GM13977 (cell line): ENCODE measurements at places on chromosomes 5 and 9.

DNA sequence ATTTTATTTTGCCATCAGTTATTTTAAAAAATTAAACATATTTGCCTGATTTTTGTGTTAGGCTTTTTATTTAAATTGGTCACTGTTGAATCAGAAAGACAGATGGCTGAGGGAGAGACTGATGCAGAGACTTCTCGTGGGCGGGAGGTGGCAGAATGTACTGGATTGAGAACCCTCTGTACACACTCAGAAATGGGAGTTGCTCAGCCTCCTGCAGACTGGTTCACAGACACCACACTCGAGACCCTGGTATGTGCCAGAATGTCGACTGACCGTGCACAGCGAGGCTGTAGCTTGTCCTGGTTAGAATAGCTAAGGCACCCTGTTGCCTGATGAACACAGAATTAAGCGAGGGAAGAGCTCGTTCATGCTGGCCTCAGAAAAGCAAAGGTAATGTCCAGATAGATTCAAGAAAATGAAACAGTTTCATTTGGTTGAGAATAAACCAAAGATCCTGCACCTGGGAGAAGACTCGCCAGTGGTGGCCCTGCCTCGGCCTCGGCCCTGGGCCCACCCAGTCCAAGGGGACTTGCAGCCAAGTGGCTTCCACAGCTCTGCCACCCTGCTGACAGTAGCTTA is 71.3 kb upstream of the OTULINL start:
- DNase-seq = no peak

DNA sequence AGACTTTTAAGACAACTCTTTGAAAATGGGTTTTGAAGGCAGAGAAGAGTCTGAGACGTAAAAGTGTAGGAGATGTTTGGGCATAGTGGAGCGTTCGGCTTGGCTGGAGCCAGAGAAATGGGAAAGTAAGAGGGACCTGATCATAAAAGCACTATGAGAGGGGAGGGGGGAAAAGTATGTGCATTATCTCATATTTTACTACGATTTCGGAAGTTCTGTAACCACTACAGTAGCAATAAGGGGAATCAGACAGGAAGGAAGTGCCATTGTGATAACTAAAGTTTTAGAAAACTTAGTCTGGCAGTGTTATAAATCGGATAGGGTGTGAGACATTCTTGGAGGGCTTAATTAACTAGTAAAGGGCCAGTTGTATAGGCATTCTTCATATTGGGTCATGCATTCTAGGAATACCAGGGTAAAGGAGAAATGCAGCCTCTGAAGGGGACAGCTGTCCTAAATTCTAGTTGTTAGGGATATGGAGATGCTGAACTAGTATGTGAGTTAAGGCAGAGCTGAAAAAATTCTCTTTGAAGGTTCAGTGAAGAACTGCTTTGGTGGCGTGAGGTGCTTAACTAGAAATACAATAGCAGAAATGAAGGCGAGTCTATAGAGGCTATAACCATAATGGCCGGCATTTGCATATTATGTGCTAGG is 83.8 kb upstream of the FREM1 start:
- no peak for DNase-seq

GRCh38 chr5:17511775-17512325 is 6.3 kb upstream of the TAF11L3 start:
- DNase-seq = no peak

DNA sequence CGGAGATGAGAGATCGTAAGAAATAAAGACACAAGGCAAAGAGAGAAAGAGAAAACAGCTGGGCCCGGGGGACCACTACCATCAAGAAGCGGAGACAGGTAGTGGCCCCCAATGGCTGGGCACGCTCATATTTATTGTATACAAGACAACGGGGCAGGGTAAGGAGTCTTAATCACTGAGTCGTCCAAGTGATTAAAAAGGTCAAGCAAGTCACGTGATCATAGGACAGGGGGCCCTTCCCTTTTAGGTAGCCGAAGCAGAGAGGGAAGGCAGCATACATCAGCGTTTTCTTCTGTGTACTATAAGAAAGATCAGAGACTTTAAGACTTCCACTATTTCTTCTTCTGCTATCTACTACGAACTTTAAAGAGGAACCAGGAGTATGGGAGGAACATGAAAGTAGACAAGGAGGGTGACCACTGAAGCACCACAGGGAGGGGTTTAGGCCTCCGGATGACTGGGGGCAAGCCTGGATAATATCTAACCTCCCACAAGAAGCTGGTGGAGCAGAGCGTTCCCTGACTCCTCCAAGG is 24.6 kb upstream of the QSOX2 start:
- DNase-seq = no peak

- no peak for DNase-seq
Observed at GRCh38 chr5:36854402-36855140, 22.0 kb upstream of the NIPBL start.

DNA sequence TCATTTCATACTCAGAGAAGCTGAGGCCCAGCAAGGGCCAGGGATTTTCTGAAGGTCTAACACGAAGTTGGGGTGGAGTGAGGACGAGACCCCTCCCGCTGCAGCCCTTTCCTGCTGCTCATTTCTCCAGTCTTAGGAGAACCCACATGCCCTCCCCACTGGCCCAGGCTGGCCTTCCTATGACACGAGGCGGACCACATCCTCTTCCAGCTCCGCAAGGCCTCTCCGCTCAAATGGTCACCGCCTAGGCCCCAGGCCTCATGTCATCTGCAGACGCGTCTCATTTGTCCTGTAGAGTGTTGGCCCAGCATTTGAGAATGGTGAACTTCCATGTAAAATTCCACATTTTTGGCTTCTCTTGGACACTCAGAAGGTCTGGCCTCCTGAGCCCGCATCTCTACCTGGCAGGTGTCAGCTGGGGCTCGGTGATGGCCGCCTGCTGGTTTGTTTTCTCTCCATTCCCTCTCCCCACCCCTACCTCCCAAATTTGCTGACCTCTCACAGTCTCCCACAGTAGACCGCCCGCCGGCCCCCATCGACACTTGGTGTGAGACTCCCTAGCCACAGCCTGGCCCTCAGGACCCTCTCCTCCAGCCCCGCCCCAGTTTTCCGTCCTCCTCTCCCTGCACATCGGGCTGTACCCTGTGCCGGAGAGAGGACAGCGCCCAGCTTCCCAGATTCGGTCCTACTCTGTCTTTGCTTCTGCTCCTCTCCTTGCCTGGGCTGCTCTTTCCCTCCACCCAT is 51.7 kb downstream of the ERGIC1 start:
- no peak for DNase-seq

DNA sequence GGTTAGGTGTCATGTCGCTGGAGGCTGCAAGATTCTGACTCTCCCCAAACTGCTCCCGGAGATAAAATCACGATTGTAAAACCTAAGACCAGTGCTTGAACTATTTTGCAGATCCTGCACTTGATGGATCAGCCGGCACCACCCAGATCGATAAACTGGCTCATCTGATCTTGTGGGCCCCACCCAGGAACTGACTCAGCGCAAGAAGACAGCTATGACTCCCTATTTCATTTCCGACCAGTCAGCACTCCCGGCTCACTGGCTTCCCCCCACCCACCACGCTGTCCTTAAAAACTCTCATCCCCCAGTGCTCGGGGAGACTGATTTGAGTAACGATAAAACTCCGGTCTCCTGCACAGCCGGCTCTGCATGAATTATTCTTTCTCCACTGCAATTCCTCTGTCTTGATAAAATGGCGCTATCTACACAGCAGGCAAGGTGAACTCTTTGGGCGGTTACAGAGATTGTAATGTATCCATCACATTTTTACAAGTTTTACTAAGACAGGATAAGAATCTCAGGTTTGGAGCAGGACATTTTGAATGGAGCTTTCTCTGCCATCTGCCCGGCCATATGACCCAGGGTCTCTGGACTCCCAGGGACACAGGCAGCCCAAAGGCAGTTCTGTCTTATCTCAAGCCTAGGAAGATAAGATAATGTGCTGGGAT is 10.6 kb upstream of the PPP1R26 start:
- DNase-seq = no peak

- DNase-seq = no peak
Observed at GRCh38 chr9:128409978-128410377, 10.7 kb upstream of the CERCAM start.

GRCh38 chr9:111008158-111009075 is 29.9 kb downstream of the LPAR1 start:
- no peak for DNase-seq

DNA sequence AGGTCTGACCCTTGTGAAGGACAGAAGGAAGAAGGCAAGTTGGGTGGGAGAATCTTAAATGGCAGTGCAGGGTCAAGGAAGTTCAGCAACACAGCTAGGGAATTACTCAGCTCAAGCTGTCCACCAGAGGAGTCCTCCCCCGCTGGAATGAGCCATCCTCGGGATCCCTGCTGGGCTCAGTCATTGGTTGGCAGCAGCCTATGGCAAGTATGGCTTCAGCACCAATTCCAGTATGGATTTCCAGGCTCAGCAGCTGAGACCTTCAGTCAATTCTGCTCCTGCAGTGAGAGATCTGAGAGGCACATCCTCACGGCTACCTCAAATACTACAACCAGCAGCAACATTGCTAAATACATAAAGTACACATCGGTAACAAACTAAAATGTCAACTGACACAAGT is 280.6 kb upstream of the PIK3R1 start:
- no peak for DNase-seq

DNA sequence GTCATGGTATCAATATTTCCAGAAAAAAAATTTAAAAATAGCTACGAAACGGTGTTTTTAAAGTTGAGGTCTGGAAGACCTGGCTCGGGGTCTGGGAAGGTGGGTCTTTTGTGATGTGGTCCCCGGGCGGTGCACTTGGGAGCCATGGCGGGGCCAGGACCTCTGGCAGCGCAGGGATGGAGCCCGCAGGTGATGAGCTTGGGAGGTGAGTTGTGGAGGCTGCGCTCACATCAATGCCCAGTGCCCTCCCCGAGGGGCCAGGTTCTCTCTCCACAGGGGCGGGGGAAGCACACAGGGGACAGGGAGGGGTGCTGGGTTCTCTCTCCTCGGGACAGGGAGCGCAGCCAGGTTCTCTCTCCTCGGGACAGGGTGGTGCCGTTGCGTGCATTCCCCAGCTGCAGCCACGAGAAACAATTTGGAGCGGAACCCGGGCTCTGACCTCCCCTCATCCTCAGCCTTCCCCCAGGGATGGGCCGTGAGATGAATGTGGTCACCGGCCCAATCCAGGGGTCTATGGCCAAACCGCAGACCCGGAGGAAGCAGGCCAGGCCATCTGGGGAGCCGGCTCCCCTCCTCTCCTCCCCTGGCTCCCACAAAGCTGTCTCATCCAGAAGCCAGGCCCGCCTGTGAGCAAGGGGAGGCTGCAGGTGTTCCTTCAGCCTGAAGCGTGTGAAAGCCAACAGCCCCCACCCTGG is 25.8 kb downstream of the DBH start:
- no peak for DNase-seq

DNA sequence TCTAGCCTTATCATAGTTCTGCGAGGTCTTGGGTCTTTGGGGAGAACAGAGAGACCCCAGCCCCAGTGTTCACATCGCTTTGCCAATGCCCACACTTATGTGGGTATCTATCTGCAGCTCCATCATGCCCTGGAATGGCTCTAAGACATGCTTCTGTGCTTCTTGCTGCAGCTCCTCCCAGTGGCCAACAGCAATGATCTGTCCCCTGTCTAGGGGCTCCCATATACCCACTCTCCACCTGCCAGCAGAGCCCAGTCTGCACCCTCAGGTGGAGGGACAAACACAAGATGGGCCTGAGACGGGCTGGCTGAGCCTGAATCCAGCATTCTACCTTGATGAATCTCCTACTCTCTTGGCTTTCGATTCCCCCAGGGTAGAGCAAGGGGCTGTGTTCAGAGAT is 14.6 kb upstream of the DAP start:
- DNase-seq = no peak

DNA sequence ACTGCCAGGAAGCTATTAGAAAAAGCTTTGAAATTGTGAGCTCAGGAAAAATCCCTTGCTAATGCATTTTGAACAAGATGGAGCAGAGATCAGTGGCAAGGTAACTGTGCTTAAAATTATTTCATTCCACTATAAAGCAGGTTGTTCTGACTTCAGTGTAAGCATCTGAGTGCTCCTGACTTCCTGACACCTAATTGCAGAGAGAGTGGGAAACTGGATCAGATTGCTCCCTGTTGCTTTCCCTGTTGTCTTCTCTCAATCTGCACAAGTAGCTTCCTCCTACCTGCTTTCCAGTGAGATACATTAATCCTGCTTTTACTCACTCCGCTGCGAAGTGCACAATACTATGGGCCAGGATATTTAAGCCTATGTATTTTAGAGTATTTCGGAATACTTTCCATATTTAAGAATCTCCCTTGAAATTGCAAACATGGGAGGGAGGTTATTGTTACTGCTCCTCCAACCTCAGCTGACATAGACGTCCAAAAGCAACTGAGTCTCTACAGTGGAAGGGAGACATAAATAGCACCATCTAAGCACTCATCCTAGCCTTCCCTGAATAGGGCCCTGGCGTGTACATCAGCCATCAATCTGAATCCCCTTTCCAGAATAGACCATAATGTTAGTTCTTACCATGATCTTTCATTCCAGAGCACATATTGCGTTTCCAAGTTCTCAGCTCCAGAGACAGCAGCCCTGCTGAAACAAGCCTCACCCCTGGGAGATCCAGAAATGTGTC is 178.8 kb downstream of the PAM start:
- DNase-seq = no peak

- DNase-seq = no peak
Observed at GRCh38 chr5:10761933-10762775, 1.1 kb upstream of the DAP start.

- DNase-seq = peak; percentile 35
Observed at GRCh38 chr9:91036826-91037510, 235.3 kb downstream of the SYK start.

GRCh38 chr9:91915524-91916263 is 34.3 kb downstream of the ROR2 start:
- no peak for DNase-seq
